Mesendoderm (in vitro differentiated cells): ENCODE measurements at places on chromosomes 7 and 10.
A peak's percentile ranks its signal among the peaks of the same experiment; 100 is the strongest.

DNA sequence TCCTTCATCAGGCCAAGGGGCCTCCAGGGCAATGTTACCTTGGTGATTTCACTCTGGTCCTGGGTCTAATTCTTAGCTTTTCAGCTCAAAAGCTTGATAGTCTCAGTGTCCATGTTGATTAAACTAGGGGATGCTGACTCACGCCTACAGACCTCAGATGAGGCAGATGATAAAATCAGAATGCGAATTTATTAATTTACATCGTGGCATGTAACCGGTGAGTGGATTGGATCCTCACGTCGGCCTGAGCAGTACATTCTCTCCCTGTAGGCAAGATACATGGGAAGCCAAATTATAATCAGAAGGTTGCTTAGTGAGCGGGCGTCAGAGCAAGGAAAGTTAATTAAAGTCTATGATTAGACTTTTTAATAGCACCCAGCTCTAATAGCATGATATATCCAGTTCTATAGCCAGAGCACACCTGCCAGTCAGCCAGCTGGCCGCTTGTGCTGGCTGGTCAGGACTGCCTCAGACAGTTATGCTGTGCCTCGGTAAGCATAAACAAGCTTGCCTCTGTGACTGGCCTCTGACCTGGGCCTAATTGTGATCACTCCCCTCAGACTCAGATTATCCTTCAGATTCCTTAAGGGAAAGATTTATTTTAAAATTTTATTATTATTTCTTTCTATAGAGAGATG lies 20.2 kb upstream of the CPA5 start:
- no peak for DNase-seq
- H3K27ac ChIP-seq: no peak overlapping the region
- no peaks in the 10 kb centered on the region for H3K36me3 ChIP-seq
- H3K27me3 ChIP-seq: no peaks in the 10 kb centered on the region

DNA sequence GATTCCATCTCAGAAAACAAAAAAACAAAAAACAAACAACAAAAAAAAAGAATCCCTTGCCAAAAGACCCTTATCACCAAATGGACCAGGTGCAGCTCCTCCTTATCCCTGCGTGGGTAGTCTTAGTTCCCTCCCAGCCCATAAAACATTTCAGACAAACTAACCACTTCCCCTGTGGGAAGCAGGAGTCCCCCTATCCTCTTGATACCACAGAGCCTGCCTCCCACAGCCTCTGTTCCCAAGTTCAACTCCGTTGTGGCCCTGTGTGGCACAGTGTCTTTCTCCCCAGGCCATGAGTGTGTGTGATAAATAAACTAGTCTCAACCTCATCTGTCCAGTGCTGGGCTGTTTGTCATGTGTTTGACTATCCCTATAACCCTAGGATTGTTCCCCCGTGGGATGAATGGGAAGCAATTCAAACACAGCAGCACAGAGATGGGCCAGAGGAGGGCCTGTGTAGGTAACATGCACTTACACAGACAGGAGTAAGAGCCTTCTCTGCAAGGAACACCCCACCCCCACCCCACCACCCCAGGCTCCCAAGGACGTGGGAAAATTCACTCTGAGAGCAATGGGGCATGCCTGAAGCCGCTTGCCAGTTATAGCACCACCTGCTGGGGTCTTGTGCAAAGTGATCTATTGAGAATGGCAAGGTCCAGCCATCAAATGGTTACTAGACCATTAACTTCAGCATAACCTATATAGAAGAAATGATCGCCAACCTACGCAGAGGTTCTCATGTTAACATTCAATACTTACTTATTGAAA lies 147.1 kb upstream of the GHITM start:
- H3K4me1 ChIP-seq: no peaks in the 10 kb centered on the region
- no peaks in the 10 kb centered on the region for H3K27me3 ChIP-seq
- H3K36me3 ChIP-seq: no peaks in the 10 kb centered on the region
- H3K27ac ChIP-seq: no peak overlapping the region
- peak; percentile 81 for DNase-seq

DNA sequence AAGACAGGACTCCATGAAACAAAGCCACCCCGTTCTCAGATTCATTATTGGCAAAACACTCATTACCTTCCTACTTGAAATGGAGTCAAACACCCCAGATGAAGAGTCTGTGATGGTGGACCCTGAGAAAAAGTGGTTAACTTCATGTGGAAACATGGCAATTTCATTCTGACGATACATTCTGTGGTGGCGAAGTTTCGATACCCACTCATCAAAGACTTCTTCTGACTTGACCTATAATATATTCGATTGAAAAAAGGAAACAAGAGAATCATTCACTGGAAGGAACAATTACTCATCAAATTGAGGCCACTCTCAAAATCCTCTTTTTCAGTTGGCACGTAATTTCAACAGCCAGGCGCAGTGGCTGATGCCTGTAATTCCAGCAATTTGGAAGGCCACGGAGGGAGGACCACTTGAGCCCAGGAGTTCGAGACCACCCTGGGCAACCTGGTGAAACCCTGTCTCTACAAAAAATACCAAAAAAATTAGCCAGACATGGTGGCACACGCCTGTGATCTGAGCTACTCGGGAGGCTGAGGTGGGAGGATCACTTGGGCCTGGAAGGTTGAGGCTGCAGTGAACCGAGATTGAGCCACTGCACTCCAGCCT lies 108.8 kb upstream of the GSDME start:
- no peak overlapping the region for H3K27ac ChIP-seq
- no peaks in the 10 kb centered on the region for H3K4me1 ChIP-seq
- H3K4me3 ChIP-seq: no peak overlapping the region
- no peaks in the 10 kb centered on the region for H3K36me3 ChIP-seq
- H3K27me3 ChIP-seq: no peaks in the 10 kb centered on the region
- DNase-seq: no peak

GRCh38 chr7:156109988-156110387 lies 297.7 kb upstream of the SHH start:
- no peaks in the 10 kb centered on the region for H3K4me1 ChIP-seq
- H3K27me3 ChIP-seq: no peaks in the 10 kb centered on the region
- no peak overlapping the region for H3K27ac ChIP-seq

DNA sequence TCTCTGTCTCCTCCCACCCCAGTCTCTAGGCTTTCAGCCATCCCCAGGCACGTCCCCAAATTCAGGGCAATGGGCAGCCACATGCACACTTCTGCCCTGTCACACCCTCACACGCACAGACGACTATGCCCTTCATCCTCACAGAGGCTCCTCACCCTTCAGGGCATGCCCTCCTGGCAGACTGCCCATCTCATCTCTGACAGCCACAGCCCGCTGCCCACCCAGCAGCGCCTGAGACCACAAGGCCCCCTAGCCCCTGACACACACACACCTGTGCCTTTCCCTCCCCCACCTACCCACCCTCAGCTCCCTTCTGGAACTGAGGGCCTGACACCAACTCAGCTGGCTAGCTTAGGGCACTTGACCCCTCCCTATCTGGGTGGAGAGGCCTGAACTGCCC lies 23.0 kb upstream of the SLC29A3 start:
- H3K27me3 ChIP-seq: no peaks in the 10 kb centered on the region
- H3K4me1 ChIP-seq: no peaks in the 10 kb centered on the region
- no peak overlapping the region for H3K27ac ChIP-seq
- no peak for DNase-seq
- H3K36me3 ChIP-seq: peaks cover 1% of the 10 kb centered on the region

GRCh38 chr10:71038091-71038633 lies 149.8 kb upstream of the PCBD1 start:
- no peaks in the 10 kb centered on the region for H3K27me3 ChIP-seq
- no peak overlapping the region for H3K4me3 ChIP-seq
- H3K4me1 ChIP-seq: no peaks in the 10 kb centered on the region
- no peak for DNase-seq
- H3K27ac ChIP-seq: no peak overlapping the region

- H3K27me3 ChIP-seq: no peaks in the 10 kb centered on the region
- H3K4me3 ChIP-seq: no peak overlapping the region
- no peak overlapping the region for H3K27ac ChIP-seq
Measured at GRCh38 chr7:55903985-55904759, 16.9 kb downstream of the ZNF713 start.

DNA sequence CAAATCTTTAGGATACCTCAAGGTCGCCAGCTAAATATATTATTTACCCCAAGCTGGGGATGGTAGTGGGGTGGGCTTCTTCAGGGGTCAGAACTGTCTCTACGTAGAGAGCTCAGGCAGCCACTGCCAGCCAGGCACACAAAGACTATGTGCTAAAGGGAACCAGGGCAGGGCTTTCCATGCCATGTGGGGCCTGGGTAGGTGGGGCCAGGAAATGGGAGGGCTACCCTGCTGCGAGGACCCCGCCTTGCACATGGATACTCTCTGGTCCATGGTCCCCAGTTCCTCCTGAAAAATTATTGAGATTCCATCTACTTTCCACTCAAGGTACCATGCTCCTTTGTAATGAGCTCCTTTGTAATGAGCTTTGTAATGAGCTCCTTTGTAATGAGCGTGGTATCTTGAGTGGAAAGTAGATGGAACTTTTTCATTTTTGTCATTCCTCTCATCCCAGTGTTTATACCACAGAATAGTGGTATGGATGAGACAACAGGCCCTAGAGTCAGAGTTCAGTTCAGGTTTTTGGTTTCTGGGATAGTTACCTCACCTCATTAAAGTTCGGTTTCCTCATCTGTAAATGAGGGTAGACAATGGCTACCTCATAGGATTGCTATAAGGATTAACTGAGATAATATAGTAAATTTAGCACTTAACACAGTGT lies 5.8 kb downstream of the SYNPO2L start:
- H3K27ac ChIP-seq: no peak overlapping the region
- H3K27me3 ChIP-seq: no peaks in the 10 kb centered on the region
- H3K4me3 ChIP-seq: no peak overlapping the region
- no peak for DNase-seq
- no peaks in the 10 kb centered on the region for H3K36me3 ChIP-seq

- H3K4me1 ChIP-seq: no peaks in the 10 kb centered on the region
- DNase-seq: no peak
- no peaks in the 10 kb centered on the region for H3K36me3 ChIP-seq
Measured at GRCh38 chr10:8398771-8399170, 344.3 kb downstream of the GATA3 start.

DNA sequence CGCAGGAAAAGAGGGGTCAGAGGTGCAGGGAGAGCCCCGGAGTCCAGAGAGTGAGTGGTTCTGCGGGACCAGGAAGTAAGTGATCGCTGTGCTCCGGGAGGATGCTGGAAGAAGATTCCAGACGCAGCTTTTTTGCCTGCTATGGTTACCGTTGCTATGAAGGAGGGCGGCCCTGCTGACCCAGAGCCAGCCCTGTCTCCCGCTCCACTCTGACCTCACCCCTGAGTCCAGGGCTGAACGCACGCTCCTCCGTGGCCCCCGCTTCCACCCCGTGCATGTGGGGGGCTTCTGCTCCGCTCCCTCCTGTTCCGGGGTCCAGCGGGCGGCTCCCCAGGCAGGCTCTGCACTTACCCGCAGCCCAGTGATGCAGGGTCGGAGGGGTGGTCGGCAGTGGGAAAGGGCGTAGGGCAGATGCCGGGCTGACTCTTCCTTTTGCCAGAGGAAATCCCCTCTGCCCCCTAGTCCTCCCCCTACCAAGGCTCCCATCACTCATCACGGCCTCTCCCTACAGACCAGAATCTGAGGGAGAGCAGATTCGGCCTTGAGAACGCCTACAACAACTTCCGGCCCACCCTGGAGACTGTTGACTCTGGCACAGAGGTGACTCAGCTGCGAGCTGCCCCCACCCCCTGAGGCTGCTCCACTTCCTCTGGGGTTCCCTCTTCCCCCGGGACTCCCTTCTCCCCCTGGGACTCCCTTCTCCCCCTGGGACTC lies 2.7 kb upstream of the MUC17 start:
- DNase-seq: peak; percentile 95
- peak overlapping the region; percentile 40 for H3K4me3 ChIP-seq
- peak overlapping the region; percentile 18 for H3K27ac ChIP-seq

GRCh38 chr10:73478636-73479035 lies 17.2 kb downstream of the PPP3CB start:
- no peaks in the 10 kb centered on the region for H3K27me3 ChIP-seq
- no peak overlapping the region for H3K4me3 ChIP-seq
- DNase-seq: no peak

- no peaks in the 10 kb centered on the region for H3K27me3 ChIP-seq
- H3K4me3 ChIP-seq: no peak overlapping the region
- DNase-seq: peak; percentile 31
- H3K36me3 ChIP-seq: no peaks in the 10 kb centered on the region
- no peaks in the 10 kb centered on the region for H3K4me1 ChIP-seq
Measured at GRCh38 chr7:18356191-18356645, 139.3 kb upstream of the HDAC9 start.

DNA sequence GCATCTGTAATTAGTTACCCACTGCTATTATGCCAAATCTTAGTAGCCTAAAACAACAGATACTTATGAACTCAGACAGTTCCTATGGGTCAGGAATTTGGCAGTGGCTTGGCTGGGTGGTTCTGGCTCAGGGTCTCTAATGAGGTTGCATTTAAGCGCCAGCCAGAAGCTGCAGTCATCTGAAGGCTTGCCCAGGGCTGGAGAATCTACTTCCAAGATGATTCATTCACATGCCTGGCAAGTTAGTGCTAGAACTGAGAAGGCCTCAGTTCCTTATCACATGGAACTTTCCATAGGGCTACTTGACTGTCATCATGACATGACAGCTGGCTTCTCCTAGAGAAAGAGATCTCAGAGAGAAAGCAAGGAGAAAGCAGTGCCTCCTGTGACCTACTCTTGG lies 121.3 kb downstream of the AVL9 start:
- no peak overlapping the region for H3K27ac ChIP-seq
- no peak overlapping the region for H3K4me3 ChIP-seq
- peak; percentile 91 for DNase-seq
- H3K4me1 ChIP-seq: no peaks in the 10 kb centered on the region
- H3K27me3 ChIP-seq: no peaks in the 10 kb centered on the region

- H3K27me3 ChIP-seq: no peaks in the 10 kb centered on the region
- DNase-seq: no peak
- no peak overlapping the region for H3K4me3 ChIP-seq
- H3K4me1 ChIP-seq: no peaks in the 10 kb centered on the region
- no peak overlapping the region for H3K27ac ChIP-seq
Measured at GRCh38 chr7:24192691-24193090, 91.3 kb upstream of the NPY start.

GRCh38 chr10:113552014-113552413 lies 839 bp upstream of the HABP2 start:
- no peak for DNase-seq
- H3K27ac ChIP-seq: no peak overlapping the region
- no peaks in the 10 kb centered on the region for H3K4me1 ChIP-seq
- no peaks in the 10 kb centered on the region for H3K27me3 ChIP-seq

DNA sequence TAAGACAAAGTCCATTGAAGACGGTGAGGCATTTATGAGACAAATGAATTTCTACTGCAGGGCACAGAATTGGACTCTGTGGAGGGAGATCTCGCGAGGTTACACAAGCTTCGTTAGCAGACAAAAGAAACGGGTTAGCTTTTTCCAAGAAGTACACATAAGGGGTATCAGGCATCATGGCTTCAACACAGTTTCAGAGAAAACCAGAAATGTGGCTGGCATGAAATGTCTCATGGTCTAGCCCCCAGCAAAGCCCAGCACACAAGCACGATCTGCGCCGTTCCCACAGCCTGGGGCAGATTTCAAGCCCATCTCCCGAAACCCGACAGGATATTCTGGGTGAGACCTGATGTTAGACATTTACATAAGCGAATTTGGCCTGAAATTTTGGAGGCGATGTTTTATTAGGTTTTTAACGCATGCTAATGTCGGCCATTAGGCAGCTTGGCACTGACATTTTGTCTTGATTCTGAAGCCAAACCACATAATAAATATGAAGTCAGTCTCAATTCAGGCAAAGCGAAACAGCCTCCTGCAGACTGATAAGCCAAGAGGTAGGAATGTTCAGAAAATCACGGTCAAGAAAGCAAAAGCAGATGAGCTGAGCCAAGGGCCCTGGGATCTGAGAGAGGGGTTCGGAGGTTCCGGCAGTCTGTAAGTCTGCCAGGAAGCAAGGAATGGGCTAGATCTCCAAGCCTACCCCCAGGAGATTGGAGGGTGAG lies 240.5 kb downstream of the PRPF18 start:
- no peak for DNase-seq
- H3K36me3 ChIP-seq: no peaks in the 10 kb centered on the region
- no peaks in the 10 kb centered on the region for H3K27me3 ChIP-seq
- no peak overlapping the region for H3K27ac ChIP-seq
- peaks cover 4% of the 10 kb centered on the region for H3K4me1 ChIP-seq
